Activated CD4-positive, alpha-beta T cell treated with anti-CD3 and anti-CD28 coated beads, Interleukin-2, Interleukin-4, amounts not matched to agents 100 ng/mL and 50 ng/mL, durations not matched to agents 16 hours and 8 hours (primary cell): ENCODE measurements at places on chromosomes 11 and 22.

DNA sequence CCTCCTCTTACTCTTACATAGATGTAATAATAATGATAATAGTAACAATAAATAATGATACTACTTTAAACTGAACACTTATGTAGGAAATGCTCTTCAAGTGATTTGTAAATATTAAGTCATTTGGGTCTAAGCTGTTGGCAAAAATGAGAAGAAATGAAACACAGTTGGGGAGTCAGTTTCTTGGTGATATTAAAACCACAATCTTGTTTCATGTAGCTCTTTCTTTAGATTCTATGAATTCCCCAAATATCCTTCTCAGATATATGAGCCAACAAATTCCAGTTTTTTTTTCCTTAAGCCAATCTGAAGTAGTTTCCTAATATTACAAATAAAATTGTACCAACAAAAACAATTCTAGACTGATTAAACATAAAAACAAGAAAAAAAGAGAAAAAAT is 1115.6 kb upstream of the CNTN5 start:
- no peak for DNase-seq

DNA sequence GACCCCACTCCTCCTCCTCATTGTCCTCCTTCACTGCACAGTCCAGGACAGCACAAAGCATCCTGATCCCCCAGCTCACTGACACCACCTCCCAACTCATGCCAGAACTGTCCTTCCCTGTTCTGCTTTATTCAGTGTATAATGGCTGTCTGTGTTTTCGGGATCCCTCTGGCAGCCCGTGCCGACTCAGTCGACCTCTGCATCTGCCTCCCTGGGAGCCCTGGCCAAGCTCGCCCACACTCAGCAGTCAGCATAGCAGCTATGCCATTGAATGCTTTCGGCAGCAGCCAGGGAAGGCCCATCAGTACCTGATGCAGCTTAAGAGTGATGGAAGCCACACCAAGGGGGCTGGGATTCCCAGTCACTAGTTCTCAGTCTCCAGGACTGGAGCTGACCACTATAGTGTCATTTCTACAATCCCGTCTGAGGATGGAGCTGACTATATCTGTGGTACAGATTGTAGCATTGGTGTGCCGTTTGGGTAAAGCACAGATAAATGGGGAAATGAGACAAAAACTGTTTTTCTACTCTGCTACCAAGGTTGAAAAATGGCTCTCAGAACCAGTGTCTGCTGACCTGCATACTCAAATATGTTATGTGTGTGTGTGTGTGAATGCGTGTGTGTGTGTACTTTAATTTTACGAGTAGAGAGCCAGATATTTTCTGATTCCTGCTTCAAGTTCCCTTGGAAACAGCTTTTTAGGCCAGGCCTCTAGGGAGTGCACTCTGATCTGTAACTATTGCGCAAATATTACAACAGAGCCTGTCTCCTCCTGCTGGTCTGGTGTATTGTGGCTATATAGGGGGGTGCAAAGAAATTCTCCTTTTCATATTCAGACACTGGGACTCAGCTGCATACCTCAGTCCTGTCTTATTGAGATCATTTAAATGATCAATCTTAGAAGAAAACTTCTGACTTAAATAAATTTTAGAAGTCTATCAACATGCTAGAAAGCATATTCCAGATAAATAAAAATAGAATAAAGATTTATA is 78.8 kb upstream of the TOP3B start:
- DNase-seq: no peak

DNA sequence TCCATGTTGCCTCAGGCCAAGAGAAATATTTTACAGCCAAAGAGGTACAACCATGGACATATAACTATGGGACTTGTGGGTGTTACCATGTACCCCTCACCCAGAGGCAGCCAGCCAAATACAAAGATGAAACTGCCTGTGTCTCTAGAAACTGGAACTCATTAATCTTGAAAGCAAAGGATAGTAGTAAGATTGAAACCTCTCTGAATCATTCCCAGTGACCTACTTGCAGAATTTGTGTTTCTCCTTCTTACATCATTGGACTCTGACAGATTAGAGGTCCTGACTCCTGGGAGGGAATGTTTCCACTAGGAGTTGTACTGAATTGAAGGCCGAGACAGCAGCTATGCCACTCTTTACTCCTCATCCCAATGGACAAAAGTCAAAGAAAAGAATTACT is 257.4 kb upstream of the UBASH3B start:
- peak; percentile 65 for DNase-seq

GRCh38 chr22:50670513-50670912 is 2.1 kb upstream of the SHANK3 start:
- DNase-seq: no peak

GRCh38 chr11:119774172-119774763 is 45.3 kb upstream of the NECTIN1 start:
- DNase-seq: no peak

- DNase-seq: no peak
Measured at GRCh38 chr11:113400631-113401230, 13.2 kb downstream of the ANKK1 start.

DNA sequence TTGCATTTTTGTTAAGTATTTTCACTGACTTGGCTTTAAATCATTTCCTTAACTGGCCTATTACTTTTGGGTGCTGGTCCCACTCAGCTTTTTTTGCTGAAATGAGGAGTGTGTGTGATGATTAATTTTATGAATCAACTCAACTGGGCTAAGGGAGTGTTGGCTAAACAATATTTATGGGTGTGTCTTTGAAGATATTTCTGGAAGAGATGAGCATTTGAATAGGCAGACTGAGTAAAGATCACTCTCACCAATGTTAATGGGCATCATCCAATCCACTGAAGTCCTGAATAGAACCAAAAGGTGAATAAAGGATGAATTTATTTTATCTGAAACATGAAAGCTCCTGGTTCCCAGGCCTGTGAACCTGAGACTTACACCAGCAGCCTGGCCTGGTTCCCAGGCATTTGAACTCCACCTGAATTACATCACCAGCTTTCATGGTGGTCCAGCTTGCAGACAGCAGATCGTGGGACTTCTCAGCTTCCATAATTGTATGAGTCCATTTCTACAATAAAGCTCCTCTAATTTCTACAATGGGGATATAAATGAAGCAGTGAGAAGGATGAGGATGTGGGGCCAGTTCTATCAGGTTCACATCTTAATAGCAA is 241.3 kb upstream of the ZC3H12C start:
- DNase-seq: no peak

DNA sequence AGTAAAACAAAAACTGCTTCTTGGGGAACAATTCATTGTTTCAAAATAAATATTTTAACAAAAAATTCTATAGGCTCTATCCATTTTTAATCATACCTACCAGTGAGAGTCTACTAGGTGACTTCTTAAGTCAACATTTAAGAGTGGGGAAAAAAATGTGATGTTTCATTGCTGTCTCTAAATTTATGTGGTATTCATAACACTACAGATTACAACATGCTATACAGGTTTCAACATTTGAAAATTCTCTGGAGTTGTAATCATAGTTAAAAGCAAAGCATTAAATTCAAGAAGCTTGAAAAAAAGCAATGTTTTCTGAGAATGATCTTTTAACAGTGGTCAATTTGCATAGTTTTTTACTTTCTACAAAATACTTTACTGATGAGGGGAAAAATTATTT is 18.3 kb downstream of the SBF2 start:
- no peak for DNase-seq

- DNase-seq: no peak
Measured at GRCh38 chr22:17832665-17833064, 58.4 kb upstream of the BID start.

DNA sequence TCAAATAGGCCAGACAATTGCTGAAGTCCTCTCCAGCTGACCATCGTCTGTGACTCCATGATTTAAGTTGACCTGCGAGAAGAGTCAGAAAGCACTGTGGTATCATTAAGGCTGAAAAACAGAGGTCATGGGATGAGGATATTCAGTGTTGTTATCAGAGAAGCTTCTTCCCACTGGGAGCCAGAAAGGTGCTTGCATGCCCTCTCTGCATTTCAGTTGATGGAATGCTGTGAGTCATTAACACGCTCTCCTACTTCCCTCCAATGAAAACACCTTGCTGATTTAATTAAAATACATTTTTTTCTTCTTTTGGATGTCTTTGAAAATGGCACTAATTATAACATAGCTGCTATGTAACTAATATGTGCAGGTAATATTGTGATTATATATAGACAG is 667.0 kb downstream of the NTM start:
- no peak for DNase-seq

DNA sequence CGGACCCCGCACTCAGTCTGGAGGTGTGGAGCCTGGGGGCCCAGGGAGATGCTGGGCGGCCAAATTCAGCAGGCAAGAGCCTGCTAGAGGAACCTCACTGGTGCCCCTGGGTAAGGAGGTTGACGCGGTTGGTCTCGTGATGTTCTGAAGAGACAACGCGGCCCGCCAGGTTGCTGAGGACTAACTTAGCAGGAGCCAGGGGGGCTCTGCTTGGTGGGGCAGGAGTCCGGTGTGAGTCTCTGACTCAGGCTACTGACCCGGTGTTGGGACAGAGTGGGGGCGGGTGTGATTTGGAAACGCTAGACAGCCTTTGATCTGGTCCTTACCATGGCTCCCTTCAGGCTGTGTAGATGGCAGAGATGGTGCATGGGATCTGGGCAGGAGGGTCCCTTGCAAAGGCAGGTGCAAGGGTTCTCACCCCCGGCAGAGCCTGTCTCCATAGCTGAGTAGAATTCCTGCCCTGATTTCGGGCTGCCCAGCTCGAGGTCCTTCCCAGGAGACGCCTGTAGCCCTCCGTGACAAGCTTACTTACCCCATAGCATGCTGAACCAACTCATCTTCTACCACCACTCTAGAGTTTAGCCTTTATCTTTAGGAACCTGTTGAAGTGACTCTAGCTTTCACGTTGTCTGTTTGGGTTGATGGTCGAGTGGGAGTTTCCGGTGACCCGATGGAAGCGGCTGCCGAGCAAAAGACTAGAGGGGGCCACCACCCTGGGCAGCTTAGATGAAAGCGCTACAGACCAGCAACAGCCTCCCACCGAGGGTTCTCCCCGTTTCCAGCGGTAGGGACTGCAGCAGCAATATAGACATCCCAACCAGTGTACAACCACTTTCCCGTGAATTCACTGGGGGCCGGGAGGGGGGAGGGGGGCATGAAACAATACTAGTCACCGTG is 38.4 kb downstream of the KCNC1 start:
- no peak for DNase-seq

- DNase-seq: no peak
Measured at GRCh38 chr11:118321386-118322082, 17.0 kb downstream of the CD3E start.

GRCh38 chr11:93330446-93330984 is at the start of gene DEUP1:
Gene DEUP1 (plus strand): TSS chr11:93330742. CDS start chr11:93332260, 1,518 bp downstream.
- no peak for DNase-seq

- no peak for DNase-seq
Measured at GRCh38 chr11:129590753-129591475, 215.3 kb downstream of the BARX2 start.

DNA sequence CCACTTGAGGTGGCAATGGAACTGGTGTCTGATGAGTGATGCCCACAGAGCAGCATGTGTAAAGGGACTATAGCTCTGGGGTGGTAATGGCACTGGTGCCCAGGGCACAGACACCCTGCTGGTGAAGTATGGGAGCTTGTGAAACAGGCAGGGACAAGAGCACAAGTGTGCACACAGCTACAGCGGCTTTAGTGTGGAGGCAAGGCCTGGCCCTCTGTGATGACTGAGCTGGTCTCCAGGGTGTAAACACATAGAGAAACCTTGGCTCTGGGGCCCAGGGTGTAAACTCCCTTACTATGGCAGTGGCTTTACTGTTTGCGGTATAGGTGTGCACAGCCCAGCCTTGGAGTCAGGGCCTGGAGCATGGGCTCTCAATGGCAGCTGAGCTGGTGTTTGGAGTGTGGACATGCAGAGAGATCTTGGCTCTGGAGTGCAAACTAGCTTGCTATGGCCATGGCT is 46.3 kb downstream of the BIRC2 start:
- DNase-seq: no peak

DNA sequence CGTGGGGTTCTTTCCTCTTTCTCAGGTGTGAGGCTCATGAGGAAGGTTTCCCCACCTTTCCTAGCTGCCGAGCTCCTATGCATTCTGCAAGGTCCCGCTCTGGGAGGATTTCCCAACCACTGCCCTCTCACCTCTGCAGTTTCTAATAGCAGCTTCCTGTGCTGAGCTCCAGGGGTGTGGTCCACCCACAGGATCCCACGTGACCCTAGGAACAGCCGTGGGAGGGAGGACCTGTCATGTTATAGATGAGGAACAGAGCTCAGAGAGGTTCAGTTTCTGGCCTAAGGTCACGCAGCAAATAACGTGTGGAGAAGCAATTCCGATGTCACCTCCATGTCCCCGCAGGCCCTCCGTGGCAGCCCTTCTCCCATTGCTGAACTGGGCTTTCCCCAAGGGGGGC is 38.5 kb downstream of the FLRT1 start:
- peak; percentile 21 for DNase-seq

- no peak for DNase-seq
Measured at GRCh38 chr11:110153474-110153873, 60.3 kb downstream of the ZC3H12C start.

DNA sequence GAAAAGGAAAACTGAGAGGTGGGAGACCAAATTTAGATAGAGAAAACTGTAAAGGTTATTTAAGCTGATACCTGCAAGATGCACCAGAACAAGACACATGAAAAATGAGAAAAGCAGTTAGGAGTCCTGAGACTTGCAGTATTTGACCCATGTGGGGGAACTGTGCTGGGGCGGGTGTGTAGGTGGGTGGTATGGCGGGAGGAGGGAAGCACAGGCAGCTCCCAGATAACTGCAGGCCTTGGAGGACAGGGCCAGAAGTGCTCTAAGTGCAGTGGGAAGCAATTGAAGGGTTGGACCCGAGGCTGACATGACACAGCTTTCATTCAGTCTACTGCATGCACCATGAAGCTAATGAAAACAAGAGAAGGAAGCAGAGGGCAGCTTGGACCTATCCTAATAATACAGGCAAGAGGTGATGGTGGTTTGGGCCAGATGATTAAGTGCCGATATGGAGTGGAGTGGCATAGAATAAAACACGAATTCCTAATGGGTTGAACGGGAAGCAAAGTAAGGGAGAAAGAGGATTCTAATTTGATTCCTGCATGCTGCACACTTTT is 48.0 kb upstream of the ANO3 start:
- DNase-seq: no peak

GRCh38 chr11:10385696-10386095 is 69.4 kb upstream of the AMPD3 start:
- DNase-seq: no peak

DNA sequence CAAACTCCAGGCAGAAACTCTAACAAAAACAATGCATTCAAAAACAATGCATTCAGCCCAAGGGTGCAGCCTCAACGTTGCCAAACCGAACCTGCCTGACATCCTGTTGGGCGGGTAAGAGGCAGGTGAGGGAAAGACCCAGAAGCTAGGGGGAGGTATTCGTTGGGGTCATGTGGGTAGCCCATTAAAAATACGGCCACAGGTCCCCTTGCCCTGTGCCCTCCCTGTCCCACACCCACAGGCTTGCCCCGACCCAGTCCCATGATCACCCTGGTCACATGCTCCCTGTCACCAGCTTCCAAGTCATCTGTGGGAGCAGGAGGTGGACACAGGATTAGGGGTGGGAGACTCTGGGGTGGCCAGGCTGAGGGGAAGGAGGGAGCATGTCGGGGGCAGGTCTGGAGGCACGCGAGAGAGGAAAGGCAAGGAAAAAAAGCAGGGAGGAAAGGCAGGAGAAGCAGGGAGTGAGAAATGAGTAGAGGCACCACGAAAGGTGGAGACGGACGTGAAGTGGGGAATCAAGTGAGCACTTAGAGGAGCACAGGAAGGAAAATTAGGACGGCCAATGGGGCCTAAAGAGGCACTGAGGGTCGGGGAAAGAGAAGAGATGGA is 683 bp downstream of the PLA2G6 start:
- DNase-seq: peak; percentile 40
